ENCODE measurements at places on chromosomes 4 and X. TPM values are rescaled to one million over a fixed set of nuclear protein-coding genes. Genes with fewer than 3 reads are reported as not detected.

The MMRN1 gene
- total RNA-seq = 414 TPM

The SPACA5 gene
- total RNA-seq = not detected

The SYTL5 gene
- not detected for total RNA-seq

The SAGE1 gene
- total RNA-seq = not detected

The GPR50 gene
- not detected for total RNA-seq

The SHROOM4 gene
- 58.7 TPM for total RNA-seq

The PUDP gene
- total RNA-seq = 24.5 TPM

The MXD4 gene
- 59.2 TPM for total RNA-seq

The SLITRK2 gene
- not detected for total RNA-seq

The CPLX1 gene
- 1.3 TPM for total RNA-seq

The PPP4R3C gene
- not detected for total RNA-seq
